Caco-2 (cell line): ENCODE measurements at places on chromosomes 6 and 20.
A peak's percentile ranks its signal among the peaks of the same experiment; 100 is the strongest.

DNA sequence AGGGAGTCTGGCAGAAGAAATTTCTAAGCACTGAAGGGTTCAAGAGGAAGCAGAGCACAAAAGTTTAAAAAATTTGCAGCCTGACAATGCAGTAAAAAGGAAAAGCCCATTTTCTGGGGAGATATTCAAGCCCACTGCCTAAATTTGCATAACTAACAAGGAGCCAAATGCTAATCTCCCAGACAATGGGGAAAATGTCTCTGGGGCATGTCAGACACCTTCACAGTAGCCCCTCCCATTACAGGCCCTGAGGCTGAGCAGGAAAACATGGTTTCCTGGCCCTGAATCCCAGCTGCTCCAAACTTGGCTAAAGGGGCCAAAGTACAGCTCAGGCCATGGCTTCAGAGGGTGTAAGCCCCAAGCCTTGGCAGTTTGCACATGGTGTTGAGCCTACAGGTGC is 908.5 kb upstream of the MANEA start:
- no peaks in the 10 kb centered on the region for H3K27me3 ChIP-seq
- no peak overlapping the region for H3K27ac ChIP-seq
- no peaks in the 10 kb centered on the region for H3K36me3 ChIP-seq

GRCh38 chr20:53875452-53875851 is 194.9 kb downstream of the BCAS1 start:
- DNase-seq, result no peak
- no peaks in the 10 kb centered on the region for H3K36me3 ChIP-seq
- H3K4me1 ChIP-seq, result peaks cover 31% of the 10 kb centered on the region

- H3K27me3 ChIP-seq, result no peaks in the 10 kb centered on the region
- H3K4me1 ChIP-seq, result no peaks in the 10 kb centered on the region
- no peak overlapping the region for H3K4me3 ChIP-seq
- DNase-seq, result peak; percentile 71
These were observed 34.3 kb upstream of the ZBP1 start for GRCh38 chr20:57654363-57654997.

GRCh38 chr6:122268394-122268793 is 131.1 kb upstream of the HSF2 start:
- no peak for DNase-seq
- no peaks in the 10 kb centered on the region for H3K4me1 ChIP-seq
- H3K4me3 ChIP-seq, result no peak overlapping the region
- H3K27me3 ChIP-seq, result no peaks in the 10 kb centered on the region
- H3K27ac ChIP-seq, result no peak overlapping the region

- no peaks in the 10 kb centered on the region for H3K27me3 ChIP-seq
- no peak for DNase-seq
- H3K36me3 ChIP-seq, result no peaks in the 10 kb centered on the region
- H3K27ac ChIP-seq, result no peak overlapping the region
These were observed 26.9 kb downstream of the AKIRIN2 start for GRCh38 chr6:87675004-87675681.

- no peaks in the 10 kb centered on the region for H3K27me3 ChIP-seq
- DNase-seq, result no peak
- no peak overlapping the region for H3K27ac ChIP-seq
- no peak overlapping the region for H3K4me3 ChIP-seq
- H3K4me1 ChIP-seq, result no peaks in the 10 kb centered on the region
- no peaks in the 10 kb centered on the region for H3K36me3 ChIP-seq
These were observed 31.7 kb upstream of the MAP3K4 start for GRCh38 chr6:160959726-160960435.

GRCh38 chr6:138588805-138589434 is 89.6 kb upstream of the NHSL1 start:
- H3K27ac ChIP-seq, result peak overlapping the region; percentile 37
- no peaks in the 10 kb centered on the region for H3K27me3 ChIP-seq
- peak; percentile 58 for DNase-seq
- H3K4me3 ChIP-seq, result no peak overlapping the region
- peaks cover 18% of the 10 kb centered on the region; the same call in 1 of the 2 replicates for H3K4me1 ChIP-seq

DNA sequence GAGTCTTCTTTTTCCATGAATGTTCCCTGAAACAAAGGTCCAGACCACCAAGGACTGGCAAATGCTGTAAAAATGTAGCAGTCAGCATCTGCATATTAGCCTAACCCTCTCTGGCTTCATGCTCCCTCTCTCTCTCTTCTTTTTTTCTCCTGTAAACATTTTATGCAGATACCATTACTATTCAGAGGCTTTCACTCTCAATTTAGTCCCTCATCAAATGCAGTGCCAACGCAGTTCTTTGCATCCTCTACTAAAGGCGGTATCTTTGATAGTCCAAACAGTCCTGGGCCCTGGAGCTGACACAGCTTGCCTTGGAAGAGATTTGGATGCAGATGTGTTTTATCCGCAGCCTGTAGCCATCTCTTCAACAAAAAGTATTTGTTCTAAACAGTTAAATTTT is 167.1 kb upstream of the MMS22L start:
- no peak for DNase-seq
- H3K36me3 ChIP-seq, result no peaks in the 10 kb centered on the region
- H3K27ac ChIP-seq, result no peak overlapping the region
- no peaks in the 10 kb centered on the region for H3K27me3 ChIP-seq
- H3K4me1 ChIP-seq, result no peaks in the 10 kb centered on the region
- H3K4me3 ChIP-seq, result no peak overlapping the region

- H3K27ac ChIP-seq, result no peak overlapping the region
- peaks cover 10% of the 10 kb centered on the region for H3K36me3 ChIP-seq
- no peaks in the 10 kb centered on the region for H3K27me3 ChIP-seq
- no peaks in the 10 kb centered on the region for H3K4me1 ChIP-seq
- H3K4me3 ChIP-seq, result no peak overlapping the region
These were observed 90.0 kb downstream of the ATP9A start for GRCh38 chr20:51678026-51678697.

GRCh38 chr6:120960761-120961160 is 373.5 kb downstream of the TBC1D32 start:
- H3K27me3 ChIP-seq, result no peaks in the 10 kb centered on the region
- no peaks in the 10 kb centered on the region for H3K36me3 ChIP-seq
- H3K4me3 ChIP-seq, result no peak overlapping the region
- no peak for DNase-seq

GRCh38 chr20:46805836-46806235 is 88.8 kb upstream of the EYA2 start:
- DNase-seq, result no peak
- H3K4me1 ChIP-seq, result no peaks in the 10 kb centered on the region
- H3K27ac ChIP-seq, result no peak overlapping the region
